ENCODE measurements at places on chromosomes 16 and 17.
A peak's percentile ranks its signal among the peaks of the same experiment; 100 is the strongest.

DNA sequence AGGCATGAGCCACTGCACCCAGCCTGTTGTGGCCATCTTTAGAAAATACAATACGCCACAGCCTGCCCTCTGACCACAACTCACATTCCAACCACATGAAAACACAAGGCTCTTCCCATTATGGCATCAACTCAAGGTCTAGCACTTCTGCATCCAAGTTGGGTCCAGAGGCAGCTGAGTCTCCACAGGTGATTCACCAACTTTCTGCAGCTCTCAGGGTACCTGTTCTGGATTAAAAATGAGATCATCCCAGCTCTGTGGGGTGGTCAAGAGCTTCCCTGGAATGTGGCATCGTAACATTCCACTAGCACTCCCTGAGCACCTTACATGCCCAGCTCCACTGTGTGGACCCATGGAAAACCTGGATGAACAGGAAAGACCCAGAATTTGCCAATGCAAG is 9.9 kb upstream of the GUCY2D start:
- DNase-seq = no peak

DNA sequence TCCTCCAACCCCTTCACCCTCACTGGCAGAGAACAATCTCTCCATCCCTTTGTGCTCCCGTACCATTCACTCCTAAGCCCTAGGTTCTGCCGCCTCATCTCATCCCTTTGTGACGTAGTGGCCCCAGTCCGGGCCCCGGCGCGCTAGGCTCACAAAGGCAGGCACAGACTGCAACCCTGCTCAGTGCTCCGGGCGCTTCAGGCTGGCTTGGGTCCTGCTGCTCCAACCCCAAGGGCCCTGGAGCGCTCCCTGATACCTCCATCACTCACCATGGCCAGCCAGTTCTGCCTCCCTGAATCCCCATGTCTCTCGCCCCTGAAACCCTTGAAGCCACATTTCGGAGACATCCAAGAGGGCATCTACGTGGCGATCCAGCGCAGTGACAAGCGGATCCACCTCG is at the start of gene KIF2B:
KIF2B (plus strand) TSS at position 164 of the 400 bp plus-strand sequence; CDS start at position 271, 107 bp downstream.
- no peak for DNase-seq

DNA sequence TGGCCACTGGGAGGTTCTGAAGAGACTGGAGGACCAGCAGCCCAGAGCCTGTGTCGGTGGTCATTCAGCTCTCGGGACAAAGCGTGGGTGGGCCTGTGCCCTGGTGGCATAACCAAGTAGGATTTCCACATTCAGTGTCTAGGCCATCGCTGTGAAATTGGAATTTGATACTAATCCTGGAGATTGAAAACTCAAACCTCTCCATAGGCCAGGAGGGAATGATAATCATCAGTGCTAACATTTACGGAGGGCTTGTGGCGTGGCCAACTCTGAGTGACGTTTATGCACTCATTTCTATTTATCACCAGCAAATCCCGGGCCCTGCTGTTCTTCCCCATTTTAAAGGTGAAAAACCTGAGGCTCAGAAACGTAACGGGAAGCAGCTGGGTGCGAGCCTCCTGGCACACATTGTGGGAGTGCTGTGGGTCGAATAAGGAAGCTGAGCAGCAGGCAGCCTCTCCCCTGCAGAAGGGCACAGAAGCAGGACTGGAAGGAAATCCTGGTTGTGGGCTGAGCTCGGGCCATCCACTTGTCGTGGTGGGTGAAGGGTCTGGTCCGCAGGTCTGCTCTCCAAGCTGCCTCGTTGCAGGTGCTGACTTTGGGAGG is 33.1 kb downstream of the RAI1 start:
- DNase-seq = peak; percentile 43

- no peak for DNase-seq
These were observed 63.1 kb upstream of the FOXF1 start for GRCh38 chr16:86447228-86447627.

GRCh38 chr16:47475786-47476185 is 14.7 kb downstream of the PHKB start:
- no peak for DNase-seq

DNA sequence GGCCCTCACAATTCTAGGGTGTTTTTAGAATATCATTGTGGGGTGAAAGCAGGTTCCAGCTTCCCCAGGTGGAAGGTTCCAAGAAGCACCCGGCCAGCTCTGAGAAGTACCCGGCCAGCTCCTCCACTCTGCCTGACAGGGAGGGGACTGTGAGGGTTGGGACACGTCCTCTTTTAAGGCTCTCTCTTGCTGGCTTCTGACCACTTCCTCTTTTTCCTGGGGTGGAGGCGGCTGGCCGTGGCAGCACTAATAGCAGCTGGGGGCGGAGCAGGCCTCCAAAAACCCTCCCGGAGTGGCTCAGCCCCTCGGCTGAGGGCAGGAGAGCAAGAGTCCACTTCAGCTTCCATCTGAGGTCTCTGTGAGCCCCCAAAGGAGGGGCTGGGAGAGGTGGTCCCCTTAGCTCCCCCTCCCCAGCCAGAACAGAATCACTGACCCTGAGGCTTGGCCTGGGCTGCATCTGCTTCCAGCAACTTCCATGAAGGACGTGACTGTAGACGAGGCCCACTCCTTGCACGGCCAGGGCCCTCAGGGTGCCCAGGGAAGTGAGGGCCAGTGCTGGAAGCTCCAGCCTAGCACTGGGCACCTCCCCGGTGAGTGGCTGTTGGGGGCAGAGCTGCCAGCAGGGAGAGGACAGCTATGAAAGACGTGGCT is 26.7 kb upstream of the PLCG2 start:
- DNase-seq = peak; percentile 93

DNA sequence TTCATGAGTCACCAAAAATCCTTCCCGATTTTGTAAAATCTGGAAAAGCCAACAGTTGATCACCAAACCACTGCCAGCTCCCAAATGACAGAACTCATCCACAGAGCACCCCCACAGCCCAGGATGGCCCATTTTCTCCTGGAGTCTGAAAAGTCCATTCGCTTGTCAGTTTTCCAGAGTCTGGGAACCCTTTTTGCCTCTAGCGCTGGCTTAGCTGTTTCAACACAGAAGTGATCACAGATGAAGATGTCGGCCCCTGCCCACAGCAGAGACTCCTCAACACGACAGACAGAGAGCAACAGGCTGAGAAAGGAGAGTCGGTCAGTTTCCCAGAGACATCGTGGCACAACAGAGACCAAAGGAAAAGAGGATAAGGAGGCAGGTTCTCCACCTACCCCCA is 66.4 kb downstream of the NXN start:
- no peak for DNase-seq

DNA sequence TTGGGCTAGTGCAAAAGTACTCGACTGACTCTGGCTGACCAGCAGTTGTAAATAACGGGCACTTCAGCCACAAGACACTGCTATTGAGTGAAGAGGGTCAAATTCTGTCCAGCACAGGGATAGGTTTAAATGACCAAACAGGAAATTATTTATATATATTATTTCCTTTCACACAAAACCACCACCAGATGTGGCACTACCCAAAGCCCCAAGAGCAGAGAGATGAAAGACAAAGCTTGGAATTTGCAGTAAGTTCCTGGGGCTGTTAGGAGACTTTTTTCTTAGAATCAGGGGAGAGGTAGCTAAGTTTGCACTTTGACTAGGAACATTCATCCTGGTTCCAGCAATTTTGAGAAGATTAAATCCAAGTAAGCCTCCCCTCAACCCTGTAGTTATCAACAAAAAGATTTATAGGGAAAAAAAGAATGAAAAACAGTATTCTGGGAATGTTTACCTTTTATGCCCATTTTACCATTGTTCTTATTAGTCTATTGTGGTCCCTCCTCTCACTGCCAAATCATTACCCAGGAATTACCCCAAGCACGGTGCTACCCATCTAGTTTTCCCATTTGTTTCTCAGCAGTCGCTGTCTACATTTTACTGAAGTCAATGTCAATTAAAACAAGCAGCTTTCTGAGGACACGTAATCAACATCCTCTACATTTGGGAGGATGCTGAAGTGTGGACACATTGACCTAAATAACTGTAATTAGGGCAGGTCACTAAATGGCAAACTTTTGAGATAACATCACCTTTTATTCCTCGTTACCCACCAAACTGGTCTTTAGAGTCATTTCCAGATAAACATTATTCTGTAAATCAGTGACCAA is 43.5 kb downstream of the GRB7 start:
- no peak for DNase-seq

GRCh38 chr16:69340095-69340644 is 598 bp downstream of the NIP7 start:
- no peak for DNase-seq

- DNase-seq = no peak
These were observed 14.5 kb downstream of the MMP28 start for GRCh38 chr17:35780950-35781349.

DNA sequence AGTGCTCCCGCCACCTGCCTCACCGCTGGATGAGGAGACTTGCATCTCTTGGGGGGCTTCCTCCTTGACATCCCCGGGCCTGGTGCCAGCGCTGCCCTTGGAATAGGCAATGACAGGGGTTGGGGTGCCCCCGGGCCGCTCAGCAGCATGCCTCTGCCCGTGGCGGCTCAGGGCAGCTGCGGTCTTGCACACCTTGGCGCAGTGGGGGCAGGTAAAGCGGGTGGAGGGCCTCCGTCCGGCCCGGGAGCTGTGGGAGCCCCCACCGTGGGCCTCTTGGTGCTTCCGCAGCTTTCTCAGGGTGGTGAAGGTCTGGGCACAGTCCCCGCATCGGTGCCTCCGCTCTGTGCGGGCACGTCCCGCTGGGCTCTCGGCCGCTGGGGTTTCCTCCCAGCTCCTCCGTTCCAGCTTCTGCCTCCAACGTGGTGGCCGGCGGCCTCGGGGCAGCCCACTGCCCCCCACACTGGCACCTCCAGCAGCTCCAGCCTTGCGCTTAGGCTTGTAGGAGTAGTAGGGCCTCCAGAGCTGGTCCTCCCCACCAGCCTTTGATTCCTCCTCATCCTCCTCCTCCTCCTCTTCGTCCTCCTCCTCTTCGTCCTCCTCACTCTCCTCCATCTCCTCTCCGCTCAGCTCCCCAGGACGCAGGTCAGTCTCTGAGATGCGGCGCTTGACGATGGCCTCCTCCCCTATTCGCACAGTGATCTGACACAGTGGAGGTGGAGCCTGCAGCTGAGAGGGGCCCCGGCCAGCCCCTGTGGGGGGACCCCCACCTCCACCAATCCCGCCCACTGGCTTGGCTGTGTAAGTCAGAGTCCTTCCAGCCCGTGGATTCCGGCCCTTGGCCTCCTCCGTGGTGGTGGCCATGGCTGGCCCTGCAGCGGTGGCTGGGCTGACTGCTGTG is 16.7 kb downstream of the ZBTB4 start:
- no peak for DNase-seq

DNA sequence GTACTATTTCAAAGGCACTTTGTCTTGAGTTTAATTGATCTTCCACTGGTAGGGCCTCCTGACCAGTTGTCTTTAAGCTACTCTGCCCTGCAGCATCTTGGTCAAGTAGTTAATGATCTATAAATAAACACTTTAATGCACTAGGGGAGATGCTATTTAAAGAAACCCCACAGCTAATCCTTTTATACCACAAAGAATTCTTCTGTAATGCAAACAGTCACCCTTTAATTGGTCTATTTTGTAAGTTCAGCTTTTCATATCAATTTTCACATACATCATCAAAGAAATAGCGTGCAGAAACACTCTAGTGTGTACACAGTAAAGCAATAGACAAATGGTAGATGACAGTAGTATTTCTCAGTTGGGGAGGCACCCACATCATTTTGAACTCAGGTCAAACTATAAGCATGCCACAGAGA is 70.3 kb downstream of the PMP22 start:
- no peak for DNase-seq

- DNase-seq = peak; percentile 4
These were observed 797 bp downstream of the GRB7 start for GRCh38 chr17:39738568-39738901.

- DNase-seq = no peak
These were observed 4.7 kb upstream of the PIPOX start for GRCh38 chr17:29038085-29038795.

DNA sequence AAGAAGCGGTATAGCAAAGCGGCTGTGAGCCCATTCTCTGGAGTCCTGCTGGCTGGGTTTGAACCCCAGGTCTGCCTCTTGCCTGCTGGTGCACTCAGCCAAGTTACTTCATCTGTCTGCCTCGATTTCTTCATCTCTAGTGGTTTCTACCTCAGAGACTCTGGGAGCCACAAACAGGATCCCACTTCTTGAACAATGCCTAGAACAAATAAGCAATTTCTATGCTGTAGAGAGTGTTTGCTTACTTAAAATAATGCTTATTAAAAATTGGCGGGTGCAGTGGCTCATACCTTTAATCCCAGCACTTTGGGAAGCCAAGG is 75.5 kb downstream of the CMIP start:
- DNase-seq = peak; percentile 62

DNA sequence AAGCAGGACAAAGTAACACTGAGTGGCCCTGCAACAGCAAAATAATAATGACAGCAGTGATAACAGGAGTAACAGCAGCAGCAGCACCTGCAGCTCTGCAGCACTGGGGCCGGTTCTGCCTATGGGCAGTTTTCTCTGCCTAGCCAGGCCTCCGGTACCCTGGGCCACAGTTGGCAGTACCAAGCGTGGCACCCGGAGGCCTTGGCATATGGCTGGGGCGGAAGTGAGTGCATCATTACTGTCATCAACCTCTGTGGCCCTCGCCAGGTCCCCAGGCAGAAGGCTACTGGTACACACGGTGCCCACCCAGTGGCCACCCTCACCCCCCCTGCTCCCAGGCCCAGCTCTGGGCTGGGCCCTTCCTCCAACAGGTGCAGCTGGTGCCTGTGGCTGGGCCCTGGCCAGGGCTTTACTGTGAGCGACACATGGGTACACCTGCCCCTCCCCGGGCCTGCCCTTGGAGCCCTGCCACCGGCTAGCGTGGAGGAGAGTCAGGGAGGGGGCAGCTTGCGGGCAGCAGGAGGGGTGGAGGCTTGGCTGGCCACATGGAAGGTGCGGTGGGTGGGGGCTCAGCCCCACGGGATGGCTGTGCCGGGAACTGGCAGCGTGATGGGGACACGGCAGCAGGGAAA is 3.0 kb downstream of the KCNJ12 start:
- no peak for DNase-seq

- no peak for DNase-seq
These were observed 341.0 kb upstream of the TNRC6C start for GRCh38 chr17:77617516-77617915.

DNA sequence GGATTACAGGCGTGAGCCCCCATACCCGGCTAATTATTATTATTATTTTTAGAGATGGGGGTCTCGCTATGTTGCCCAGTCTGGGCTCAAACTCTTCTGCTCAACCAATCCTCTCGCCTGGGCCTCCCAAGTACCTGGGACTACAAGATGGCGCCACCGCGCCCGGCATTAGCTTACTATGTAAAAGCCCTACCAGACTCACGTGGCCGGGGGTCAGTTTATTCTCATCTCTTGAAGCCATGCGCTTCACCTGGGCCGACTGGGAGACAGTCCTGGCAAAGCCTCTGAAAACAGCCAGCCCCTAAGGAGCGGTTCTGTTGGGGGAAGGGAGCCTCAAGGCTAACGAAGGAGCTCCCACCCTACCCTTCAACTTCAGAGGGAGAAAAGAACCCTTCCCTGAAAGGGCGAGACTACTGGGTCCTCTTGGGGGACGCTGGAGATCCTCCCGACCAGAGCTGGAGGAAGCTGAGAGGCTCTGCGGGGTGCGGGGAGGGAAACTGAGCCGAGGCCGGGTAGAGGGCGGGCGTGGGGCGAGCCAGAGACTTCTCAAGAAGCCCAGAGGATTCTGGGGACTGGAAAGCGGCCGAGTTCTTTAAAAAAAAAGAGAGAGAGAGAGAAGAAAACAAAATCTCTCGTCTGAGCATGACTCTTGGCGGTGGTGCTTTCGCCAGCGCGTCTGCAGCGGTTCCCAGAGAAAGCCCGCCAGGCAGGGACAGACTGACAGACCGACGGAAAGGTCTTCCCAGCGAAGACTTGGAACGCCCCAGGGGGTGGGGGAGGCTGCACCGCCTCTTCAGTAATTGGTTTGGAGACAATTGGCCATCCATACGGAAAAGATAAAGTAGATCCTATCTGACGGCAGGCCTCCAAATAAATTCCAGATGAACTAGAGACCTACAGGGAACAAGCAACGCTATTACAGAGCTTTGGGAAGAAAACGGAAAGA is 5.6 kb upstream of the TUBG2 start:
- no peak for DNase-seq
